GM06990 (cell line): ENCODE measurements at places on chromosomes 3 and 15.

DNA sequence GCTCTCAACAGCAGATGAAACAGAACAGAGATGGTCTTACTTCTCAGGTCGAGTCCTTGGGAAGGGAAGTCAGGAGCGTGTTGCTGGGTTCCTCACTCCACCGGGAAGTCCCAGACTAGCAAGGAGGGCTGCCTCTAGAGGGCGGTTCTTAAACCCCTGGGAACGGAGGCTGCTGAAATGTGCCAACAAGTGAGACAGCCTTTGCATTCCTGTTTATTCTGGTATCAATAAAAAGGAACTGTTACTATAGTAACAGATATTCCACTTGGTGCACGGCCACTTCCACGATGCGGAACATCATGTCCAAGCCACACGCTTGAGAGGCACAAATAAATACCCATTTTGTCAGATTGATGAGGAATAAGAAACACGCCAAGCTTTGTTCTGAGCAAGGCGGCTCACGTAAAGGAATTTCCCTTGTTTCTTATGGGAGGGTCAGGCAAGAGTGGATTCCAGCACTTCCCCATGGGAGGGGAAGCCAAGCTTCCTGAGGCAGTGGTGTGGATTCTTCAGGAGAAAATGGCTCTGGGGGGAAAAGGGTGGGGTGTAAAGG is at the start of gene FAM107A:
FAM107A (minus strand) TSS at position 123 of the 553 bp plus-strand sequence. CDS start 7,531 bp downstream, outside the sequence.
- no peak for DNase-seq

GRCh38 chr3:188491276-188491687 is 337.3 kb downstream of the LPP start:
- no peak for DNase-seq

GRCh38 chr15:93331545-93332167 is 242.6 kb upstream of the RGMA start:
- no peak for DNase-seq

GRCh38 chr3:120077731-120078130 is 16.5 kb downstream of the GSK3B start:
- DNase-seq, result no peak

DNA sequence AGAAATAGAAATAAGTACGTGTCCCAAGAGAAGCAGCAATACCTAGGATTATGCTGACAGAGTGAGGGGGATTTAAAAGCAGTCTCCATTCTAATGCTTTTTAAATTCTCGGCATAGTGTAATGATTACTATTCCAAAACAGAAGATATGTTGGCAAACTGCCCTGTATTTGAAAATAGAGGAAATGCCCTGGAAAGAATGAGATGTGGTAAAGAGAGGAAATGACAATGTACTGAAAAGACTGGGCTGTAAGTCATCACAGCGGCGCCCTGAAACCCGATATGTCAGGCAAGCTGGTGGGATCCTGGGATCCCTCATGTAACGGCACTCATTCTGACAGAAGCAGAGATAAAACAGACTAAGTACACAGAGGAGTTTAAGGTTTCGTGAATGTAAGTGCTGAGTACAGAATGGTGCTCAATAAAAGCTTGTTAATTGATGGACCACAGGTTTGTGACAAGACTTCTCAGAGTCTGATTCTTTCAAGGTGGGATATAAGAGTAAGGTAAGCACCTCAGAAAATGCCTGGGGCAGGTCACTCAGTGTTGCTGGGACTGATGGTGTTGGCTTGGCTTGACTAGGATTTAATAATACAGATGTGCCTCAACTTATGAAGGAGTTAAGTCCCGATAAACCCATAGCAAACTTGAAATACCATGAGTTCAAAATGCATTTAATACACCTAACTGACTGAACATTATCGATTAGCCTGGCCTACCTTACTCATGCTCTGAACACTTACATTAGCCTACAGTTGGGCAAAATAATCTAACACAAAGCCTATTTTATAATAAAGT is 91.4 kb downstream of the NFKBIZ start:
- DNase-seq, result no peak

DNA sequence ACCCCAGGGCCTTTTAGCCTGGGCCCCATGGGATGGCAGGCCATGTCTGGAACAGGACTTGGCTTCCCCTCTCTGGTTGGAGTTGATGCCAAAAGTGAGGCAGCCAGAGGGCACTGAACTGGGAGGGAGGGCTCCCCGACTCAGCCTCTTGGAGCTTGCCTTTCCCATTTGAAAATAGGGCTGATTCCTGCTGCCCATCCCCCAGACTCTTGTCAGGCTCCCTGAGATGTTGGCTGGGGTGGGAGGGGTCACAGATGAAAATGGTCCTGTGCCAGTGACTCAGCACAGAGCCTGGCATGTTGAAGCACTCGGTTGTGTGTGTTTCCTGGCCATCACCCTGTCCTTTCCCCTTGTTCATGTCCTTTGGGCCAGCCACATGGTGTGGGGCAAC is 6.6 kb downstream of the PPCDC start:
- no peak for DNase-seq

GRCh38 chr15:96247621-96248305 is 82.7 kb upstream of the NR2F2 start:
- DNase-seq, result no peak

GRCh38 chr3:13011573-13012220 is 61.5 kb downstream of the IQSEC1 start:
- peak; percentile 72 for DNase-seq
